ENCODE measurements at places on chromosomes 16 and 17. TPM values are rescaled to one million over a fixed set of nuclear protein-coding genes. Genes with fewer than 3 reads are reported as not detected.

GRCh38 chr17:56740481-56740880 lies 93.2 kb downstream of the C17orf67 start:
- H3K36me3 ChIP-seq: no peaks in the 10 kb centered on the region
- no peaks in the 10 kb centered on the region for H3K27me3 ChIP-seq

DNA sequence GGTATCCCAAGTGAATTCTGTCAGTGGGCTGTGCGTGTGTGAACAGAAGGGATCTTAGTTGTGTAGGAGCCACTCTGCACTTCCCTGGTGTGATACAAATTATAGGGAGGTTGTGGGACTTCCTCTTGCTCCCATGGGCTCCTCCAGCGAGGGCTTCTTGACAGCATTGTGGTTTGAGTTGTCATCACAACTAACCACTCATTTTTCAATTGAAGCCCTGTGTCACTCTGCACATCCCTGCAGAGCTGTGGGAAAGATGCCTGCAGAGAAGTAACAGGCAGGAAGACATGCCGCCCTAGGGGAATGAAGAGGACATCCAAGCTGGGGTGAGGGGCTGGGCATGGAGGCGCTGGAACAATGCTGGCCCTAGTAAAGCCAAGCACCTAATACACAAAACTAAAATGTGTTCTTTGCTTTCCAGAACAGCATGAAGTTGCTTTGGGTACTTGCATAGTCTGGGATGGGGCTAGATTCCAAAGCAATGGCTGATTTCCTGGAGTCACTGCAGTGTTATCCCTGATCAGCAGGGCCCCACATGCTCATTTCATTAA lies 692.5 kb downstream of the TOX3 start:
- H3K27me3 ChIP-seq: no peaks in the 10 kb centered on the region
- no peak for DNase-seq
- no peak overlapping the region for H3K27ac ChIP-seq
- no peaks in the 10 kb centered on the region for H3K36me3 ChIP-seq
- H3K4me3 ChIP-seq: no peak overlapping the region

Gene EPX
- not detected for total RNA-seq

GRCh38 chr17:61481421-61481820 lies 29.2 kb downstream of the TBX4 start:
- H3K27me3 ChIP-seq: peaks cover 16% of the 10 kb centered on the region
- H3K4me3 ChIP-seq: no peak overlapping the region
- no peak for DNase-seq
- H3K27ac ChIP-seq: no peak overlapping the region
- peaks cover 2% of the 10 kb centered on the region for H3K36me3 ChIP-seq

Gene SLC35G6
- total RNA-seq: not detected
